ENCODE measurements at places on chromosomes 4 and X. TPM values are rescaled to one million over a fixed set of nuclear protein-coding genes. Genes with fewer than 3 reads are reported as not detected.

SLITRK4 gene
- total RNA-seq, result 2.1 TPM

UGT2B15 gene
- total RNA-seq, result not detected

FTSJ1 gene
- total RNA-seq, result 53.3 TPM

PLP1 gene
- 1.2 TPM for total RNA-seq

TCEAL7 gene
- 16.5 TPM for total RNA-seq

EPGN gene
- 1.1 TPM for total RNA-seq

TCEAL6 gene
- total RNA-seq, result not detected

TMEM31 gene
- total RNA-seq, result not detected

CXorf51B gene
- not detected for total RNA-seq

FAM156B gene
- 18.3 TPM for total RNA-seq

GPR78 gene
- total RNA-seq, result 1.2 TPM

CFAP47 gene
- total RNA-seq, result not detected

PHOX2B gene
- not detected for total RNA-seq

JCHAIN gene
- total RNA-seq, result not detected

GAGE12E gene
- not detected for total RNA-seq

DUSP9 gene
- total RNA-seq, result 0.77 TPM

TMEM192 gene
- total RNA-seq, result 14.0 TPM

FAM47E gene
- total RNA-seq, result 0.73 TPM

VCX3B gene
- not detected for total RNA-seq

SMIM31 gene
- not detected for total RNA-seq

Data from chondrocyte (in vitro differentiated cells).